ENCODE measurements at places on chromosomes 5 and 9.

DNA sequence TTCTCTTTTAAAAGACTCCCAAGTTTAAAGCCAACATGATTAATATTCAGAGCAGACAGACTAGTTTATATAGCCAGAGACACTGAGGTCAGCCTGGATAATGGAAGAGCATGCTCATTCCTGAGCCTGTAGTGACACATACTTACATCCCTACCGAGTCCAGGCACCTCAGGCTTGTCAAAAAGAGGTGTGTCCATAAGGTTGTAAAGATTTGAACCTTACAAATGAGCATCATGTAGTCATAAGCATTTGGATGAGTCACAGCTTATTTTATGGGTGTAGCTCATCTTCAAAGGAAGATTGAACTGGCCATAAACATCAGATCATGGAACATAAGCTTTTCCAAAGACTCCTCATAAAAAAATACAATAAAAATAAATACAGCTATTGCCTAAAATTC lies 333.5 kb downstream of the EFNA5 start:
- DNase-seq = no peak

DNA sequence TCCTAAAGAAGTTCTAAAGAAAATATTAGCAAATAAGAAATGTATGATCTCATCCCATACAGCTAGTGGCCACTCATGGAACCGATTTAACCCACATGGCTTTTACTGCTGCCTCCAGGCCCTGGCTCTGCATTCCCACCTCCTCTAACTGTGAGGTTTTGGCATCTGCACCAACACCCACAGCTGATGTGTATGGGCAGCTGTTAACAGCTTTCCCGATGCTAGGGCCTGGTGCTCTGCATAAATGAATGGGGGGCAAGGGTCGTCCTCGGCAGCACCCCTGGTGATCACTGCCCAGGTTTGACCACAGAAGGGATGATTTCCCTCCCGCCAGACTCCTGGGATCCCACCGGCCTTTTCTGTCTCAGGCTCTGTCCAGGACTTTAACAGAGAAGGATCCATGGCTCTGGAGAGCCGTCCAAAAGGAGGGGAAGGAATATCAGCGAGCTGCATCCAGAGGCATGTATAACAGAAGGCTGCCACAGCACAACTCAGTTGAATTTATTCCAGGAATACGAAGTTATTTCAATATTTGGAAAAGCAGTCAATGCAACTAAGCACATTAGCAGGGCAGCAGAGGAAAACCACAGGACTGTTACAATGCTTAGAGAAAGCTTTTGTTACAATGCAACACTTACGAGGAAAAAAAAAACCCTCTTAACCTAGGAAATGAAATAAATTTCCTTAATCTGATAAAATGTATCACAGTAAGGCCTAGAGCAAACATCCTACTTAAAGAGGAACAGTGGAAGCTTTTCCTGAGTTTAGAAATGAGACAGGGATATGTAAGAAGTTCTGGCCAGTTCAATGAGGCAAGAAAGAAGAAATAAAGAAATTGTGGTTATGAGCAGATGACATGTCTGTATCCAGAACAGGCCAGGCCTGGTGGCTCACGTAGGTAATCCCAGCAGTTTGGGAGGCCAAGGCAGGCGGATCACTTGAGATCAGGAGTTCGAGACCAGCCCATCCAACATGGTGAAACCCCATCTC lies 63.1 kb downstream of the NACC2 start:
- DNase-seq = no peak

GRCh38 chr9:72950875-72951442 lies 1.9 kb downstream of the ALDH1A1 start:
- no peak for DNase-seq

DNA sequence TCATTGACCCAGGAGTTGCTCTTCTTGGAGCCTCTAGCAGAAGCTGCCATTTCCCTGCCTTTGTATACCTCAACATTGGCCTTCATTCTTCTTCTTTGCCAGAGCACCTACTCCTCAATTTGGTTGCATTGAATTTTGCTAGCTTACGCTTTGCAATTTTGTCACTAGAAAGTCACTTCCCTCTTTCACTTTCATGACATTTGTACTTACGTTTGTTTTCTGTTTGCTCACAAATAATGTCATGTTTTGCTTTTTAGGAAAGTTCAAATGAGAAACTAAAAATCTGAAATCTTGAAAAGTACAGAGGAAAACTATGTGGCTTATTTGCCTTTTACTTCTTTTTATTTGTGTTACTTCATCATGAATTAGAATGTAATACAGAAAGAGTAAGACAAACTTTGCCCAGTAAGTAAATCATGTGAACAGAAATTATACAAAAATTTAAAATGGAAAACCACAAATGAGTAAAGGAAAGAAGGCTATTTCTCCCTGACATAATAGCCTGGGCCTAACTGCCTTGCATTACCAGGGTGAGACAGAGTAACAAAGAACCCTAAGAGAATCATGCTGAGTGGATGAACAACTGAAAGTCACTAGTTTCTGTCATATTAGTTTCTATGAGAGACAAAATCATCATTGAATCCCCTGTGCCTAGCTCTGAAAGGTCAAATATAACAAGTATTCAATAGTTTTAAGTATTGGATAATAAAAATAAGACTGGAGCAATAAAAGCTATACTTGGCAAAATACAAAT lies 7.4 kb upstream of the IFNA1 start:
- no peak for DNase-seq

- DNase-seq = no peak
Measured at GRCh38 chr9:117656002-117656401, 48.2 kb upstream of the TLR4 start.

- no peak for DNase-seq
Measured at GRCh38 chr9:36942891-36943290, 91.2 kb downstream of the PAX5 start.

GRCh38 chr5:120155873-120156272 lies 308.2 kb upstream of the PRR16 start:
- no peak for DNase-seq

GRCh38 chr9:113370806-113371325 lies 5.9 kb downstream of the HDHD3 start:
- DNase-seq = no peak

- DNase-seq = no peak
Measured at GRCh38 chr5:173750538-173751265, 134.3 kb upstream of the BOD1 start.

DNA sequence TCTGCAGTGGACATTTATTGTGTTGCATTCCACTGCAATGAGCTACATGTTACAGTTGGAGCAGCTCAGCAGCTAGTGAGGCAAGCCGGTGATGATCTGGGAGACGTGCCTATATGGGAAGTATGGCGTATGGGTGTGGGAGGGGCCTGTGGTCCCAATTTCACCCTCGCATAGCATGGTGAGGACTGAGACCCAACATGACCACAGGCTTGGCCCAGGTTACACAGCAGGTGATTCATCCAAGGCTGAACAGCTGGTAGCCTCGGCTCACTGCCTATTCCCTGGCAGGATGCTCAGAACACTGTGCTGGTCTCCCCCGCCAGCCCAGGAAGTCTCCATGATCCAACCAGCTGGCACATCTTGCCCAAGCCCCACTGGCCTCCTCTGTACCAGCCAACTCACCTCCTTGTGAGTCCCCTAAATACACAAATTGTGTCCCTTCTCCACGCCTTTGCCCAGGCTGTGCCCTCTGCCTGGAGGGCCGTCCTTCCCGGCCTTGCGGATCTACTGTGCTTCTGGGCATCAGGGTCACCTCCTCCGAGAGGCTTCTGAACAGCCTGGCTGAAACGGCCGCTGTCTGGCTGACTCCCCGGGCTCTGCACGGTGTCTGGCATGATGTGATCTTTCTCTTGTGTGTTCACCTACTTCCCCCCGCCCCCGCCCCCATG lies 81.4 kb downstream of the NSUN2 start:
- DNase-seq = no peak

DNA sequence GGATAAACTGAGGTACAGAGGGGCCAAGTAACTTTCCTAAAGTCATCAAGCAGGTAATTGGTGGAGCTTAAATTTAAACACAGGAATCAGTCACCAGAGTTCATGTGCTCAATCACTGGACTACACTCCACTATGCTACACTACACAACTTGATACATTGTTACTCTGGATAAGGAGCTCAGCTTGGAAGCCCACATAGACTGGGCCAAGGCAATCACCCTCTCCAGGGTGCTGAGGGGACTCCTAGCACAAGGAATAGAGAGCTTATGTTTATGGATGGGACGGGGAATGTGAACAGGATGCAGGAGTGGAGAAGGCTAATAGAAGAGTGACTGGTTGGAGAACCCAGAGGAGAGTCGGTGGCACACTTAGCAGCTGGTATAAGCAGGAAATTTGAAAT lies 113.5 kb upstream of the NFIB start:
- no peak for DNase-seq

DNA sequence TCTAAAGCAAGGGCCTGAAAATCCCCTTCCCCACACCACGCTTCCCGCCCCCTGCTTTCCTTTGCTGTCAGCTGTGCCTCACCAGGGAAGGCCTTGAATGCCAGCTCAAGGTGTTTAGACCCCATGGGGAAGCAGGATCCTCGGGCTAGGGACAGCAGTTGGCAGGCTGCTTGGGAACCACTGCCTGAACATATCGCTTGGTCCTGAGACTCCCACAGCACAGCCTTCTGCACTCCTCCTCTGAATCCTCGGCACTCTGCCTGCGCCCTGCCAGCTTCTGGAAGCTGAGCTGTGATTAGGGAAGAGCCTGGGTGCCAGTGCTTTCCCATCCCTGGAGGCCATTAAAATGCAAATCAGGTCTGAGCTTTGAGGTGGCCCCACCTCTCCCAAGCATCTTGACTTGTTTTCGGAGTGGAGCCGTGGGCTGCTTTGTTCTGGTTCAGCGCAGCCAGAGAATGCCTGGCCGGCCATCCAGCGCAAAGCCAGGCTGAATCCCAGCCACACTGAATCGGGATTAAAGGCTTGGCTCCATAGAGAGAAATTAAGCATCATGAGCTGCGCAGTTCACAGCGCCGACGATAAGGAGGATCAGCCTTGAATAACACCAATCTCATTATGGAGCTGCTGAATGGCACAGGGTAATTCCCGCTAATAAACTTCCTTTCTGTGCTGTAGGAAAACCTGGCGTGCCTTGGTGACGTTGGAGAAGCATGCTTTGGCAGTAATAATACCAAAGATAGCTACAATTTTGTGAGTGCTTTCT lies 40.0 kb downstream of the AMBP start:
- no peak for DNase-seq

GRCh38 chr9:92723299-92723625 lies 41.4 kb downstream of the BICD2 start:
- DNase-seq = no peak

DNA sequence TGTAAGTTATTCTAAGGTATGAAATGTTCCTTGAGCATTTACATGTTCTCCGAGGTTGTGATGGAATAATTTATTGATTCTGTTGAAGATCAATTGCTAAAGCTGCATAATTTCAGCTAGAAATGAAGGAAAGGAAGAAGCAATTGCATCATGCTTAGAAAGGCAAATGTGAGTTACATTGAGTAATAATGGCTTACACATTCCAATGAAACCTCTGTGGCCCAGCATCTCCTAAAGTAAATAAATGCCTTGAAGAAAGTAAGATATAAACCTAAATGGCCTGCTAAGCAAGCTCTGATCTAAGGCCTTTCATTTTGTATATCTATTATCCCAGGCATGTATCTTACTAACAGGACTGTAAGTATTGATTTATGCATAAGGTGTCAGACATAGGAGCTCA lies 677.3 kb upstream of the RGMB start:
- no peak for DNase-seq

GRCh38 chr5:108655750-108656450 lies 91.8 kb upstream of the FER start:
- no peak for DNase-seq

GRCh38 chr5:132114150-132115121 lies 40.8 kb downstream of the CSF2 start:
- no peak for DNase-seq

DNA sequence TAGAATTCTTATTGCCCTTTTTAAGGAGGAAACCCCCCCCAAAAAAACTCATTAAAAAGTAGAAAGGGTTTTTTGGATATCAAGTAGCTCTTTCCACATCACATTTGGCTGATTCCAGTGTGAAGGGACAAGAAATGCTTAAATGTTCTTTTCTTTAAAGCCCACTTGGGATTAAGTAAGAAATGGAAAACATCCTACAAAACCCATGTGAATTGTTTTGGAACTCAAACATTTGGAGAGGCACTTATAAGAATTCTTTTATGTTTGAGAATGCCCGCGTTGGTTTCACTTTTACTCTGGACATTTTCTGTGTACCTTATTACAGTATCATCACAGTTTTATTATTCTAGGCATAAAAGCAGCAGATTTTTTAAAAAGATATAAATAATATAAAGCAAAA lies 301.1 kb upstream of the ACTBL2 start:
- DNase-seq = no peak

- DNase-seq = no peak
Measured at GRCh38 chr9:92077888-92078287, 37.3 kb downstream of the SPTLC1 start.

GRCh38 chr9:132114102-132114707 lies 34.5 kb upstream of the MED27 start:
- DNase-seq = peak; percentile 11

DNA sequence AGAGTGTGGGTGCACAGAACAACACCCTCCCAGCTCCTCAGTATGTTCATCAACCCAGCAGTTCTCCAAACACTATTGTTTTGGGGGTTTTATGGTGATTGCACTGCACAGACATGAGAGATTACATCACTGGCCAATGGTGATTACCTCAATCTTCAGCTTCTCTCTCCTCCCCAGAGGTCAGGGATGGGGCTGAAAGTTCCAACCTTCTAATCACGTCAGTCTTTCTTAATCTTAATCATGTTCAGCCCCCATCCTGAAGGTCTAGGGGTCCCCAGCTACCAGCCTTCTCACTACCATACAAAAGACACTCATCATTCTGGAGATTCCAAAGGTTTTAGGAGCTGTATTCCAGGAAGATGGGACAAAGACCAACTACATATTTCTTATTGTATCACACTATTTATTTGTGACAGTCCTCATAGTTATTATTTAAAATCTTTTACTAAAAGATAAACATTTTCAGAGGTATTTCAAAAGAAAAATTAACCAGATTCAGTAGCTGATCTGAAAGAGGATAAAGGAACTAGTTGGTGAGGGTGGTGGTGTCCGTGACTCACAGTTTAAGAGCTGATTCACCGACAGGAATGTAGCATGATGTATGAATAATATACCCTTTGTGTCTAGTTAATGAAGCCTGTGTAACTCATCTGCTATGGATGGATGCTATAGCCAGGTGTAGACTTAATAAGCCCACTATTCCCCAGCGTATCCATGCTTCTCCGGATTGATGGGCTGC lies 35.6 kb downstream of the RASEF start:
- DNase-seq = no peak

GRCh38 chr5:172841256-172841655 lies 7.2 kb downstream of the ERGIC1 start:
- no peak for DNase-seq

GRCh38 chr9:127155314-127155960 lies 33.0 kb upstream of the ANGPTL2 start:
- DNase-seq = no peak

- DNase-seq = no peak
Measured at GRCh38 chr9:68747043-68747533, 42.0 kb downstream of the PIP5K1B start.

DNA sequence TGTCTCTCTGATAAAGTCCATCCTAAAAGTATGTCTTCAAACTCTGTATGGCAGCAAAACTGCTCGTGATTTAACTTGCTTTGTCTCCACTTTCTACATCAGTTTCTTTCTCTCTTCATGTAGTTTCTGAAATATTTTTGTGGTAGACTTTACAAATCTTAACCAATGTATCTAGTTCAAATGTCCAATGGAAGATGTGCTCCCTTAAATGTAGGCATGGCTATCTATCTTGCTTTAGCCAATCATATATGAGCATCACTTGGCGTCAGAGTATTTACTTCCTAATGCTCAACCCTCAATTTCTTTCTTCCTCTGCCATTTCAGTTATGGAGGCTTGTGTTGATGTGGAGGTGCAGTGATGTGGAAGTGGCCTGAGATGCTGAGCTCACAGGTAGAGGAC lies 206.1 kb upstream of the ZNF608 start:
- DNase-seq = no peak
